Activated CD4-positive, CD25-positive, alpha-beta regulatory T cell treated with anti-CD3 and anti-CD28 coated beads, Interleukin-2, amount 50 U/mL, for 24 hours (primary cell): ENCODE measurements at places on chromosomes 3 and 15.

DNA sequence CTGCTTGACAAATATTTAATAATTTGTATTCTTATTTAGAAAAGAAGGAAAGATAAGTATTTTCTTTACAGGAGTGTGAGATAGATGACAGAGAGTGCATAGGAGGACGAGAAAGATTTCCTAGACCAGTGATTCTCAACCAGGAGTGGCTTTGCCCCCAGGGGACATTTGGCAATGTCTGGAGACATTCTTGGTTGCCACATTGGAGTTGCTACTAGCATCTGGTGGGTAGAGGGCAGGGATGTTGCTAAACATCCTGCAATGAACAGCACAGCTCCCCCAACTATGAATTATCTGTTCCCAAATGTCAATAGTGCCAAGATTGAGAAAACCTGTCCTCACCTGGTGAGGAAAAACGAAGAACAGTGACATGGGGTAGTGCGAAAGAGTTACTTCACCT, 30.8 kb upstream of the MINAR1 start:
- ATAC-seq = no peak

DNA sequence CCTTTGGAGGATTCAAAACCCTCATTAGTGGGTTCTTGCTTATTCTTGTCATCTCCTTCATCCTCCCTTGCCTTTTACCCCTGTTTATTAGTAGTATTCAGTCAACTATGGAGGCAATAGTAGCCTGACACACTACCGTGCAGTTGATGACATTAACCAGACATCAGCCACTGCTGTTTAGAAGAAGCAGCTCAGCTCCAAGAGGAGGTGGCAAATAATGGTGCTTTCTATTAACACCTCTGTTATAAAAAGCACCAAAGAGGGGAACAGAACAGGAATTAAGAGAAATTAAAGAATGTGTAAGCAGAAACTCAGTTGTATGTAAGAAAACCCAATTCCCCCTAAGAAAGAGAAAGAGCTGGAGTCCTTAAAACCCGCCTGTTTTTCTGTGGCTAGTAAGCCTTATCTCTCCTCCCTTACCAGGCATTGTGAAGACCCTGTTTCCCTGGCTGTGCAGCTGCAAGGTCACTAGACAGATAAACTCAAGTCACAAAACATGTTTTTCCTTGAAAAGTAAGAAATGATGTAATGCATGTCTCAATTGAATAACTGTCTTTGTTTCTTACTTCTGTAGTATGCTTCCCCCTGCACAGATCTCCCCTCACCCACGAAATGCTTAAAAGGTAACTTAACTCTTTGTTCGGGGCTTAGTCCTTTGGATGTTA, 21.2 kb downstream of the CCR4 start:
- ATAC-seq = no peak

- no peak for ATAC-seq
These were observed 46.7 kb downstream of the THBS1 start for GRCh38 chr15:39627451-39628143.

GRCh38 chr15:89784686-89784960, 8.5 kb downstream of the MESP2 start:
- no peak for ATAC-seq

DNA sequence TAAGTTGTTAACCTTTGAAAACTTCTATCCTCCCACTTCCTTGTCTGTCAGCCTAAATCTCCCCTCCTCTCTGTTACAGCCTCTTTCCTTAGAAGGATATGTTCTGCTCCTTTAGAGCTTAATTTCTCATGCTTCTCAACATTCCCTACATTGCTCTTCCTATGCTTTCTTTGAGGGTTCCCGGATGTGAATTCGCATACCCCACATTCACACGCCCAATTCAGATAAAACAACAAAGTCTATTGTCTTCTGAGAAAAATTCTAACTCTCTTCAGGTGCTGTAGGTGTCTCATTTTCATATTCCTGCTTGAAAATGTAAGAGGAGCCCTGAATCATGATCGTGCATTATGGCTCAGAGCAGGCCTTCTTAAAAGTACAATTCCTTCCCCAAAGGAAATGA, 171.8 kb upstream of the DPH6 start:
- ATAC-seq = no peak
